Stimulated activated CD4-positive, alpha-beta T cell treated with anti-CD3 and anti-CD28 coated beads, Interleukin-12 subunit alpha, Interleukin-12 subunit beta, amount 100 ng/mL, for 48 hours (primary cell): ENCODE measurements at places on chromosomes 1 and 21.

DNA sequence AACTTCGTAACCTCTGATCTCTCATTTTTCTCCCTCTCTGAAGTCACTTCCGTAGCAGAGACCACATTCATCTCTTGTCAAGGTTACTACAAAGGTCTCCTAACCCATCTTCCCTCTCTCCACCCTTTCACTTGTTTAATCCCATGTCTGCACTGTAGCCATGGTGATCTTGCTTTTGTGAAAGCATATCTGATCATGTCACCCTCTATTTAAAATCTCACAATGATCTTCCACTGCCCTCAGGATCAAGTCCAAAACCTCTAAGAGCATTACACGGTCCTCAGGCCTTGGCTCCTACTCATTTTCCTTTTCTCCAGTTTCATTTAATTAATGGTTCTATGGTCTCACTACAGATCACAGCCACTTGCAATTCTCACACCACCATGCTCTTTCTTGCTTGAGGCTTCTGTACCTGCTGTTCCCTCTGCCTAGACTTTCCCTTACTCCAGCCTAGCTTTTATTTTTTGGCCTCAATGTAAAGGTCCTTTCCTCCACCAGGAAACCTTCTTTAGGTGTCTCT, 12.1 kb downstream of the ARHGEF11 start:
- DNase-seq = no peak

DNA sequence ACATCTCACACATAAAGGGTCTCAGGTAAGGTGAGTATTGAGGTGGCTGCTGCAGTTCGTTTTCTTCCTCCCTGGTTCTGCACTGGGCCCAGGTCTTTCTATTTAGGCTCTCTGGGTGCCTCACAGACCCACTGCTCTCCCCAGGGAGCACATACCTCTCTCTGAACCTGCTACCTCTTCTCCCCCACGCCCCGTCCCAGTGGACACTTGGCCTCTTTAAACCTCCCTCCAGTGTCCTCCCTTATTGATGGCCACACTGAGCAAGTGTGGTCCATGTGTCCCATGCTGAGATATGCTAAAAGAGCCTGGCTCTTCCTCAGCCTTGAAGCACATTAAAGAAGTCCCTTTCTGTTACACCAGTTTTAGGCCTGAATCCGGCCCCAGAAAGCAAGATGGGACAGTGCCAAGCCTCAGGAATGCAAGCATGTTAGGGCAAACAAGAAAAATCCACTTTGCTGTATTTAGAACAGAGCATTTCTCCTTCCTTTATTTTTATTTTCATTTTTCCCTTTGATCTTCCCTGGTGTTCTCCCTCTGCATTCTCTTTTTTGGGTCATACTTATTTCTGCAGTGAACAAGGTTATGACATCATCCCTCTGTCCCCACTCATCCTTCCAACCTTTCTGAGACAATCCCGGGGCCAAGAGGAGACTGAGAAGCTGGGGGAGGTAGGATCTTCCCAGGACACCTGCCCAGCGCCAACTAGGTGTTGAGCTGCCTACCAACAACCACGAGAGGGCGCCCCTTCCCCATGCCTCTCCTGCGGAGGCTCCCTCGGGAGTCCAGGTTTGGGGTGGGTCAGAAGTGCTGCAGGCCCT, 5.0 kb upstream of the CHI3L2 start:
- DNase-seq = peak; percentile 70

DNA sequence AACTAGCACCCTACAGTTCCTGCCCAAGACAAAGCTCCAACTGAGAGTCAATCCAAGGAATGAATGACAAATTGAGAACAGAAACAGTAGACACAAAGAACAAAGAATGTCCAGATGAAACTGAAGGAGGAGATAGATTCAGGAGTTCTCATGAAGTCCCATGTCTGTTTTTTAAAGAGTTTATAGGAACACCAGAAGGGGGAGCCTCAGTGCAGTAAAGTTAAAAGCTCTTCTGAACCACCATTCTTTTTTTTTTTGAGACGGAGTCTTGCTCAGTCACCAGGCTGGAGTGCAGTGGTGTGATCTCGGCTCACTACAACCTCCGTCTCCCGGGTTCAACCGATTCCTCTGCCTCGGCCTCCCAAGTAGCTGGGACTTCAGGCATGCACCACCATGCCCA, 323.6 kb downstream of the MRPL39 start:
- DNase-seq = no peak

- DNase-seq = no peak
Measured at GRCh38 chr1:98398649-98399048, 262.9 kb upstream of the SNX7 start.

DNA sequence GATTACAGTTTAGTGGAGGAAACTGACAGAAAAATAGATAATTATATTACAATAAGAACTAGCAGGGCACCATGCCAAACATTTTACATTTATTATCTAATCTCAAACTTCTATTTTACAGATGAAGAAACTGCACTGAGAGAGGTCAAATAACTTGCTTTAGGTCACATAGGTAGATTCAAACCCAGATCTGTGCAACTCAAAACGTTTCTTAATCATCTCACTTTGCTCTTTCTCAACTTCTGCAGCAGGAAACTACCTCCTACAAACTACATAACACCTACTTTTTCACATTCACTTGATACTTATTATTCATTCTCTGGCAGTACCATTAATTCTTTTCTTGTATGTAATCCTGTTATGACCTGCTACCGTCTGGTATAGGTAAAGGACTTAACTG, 49.9 kb upstream of the BCL10 start:
- DNase-seq = no peak

- DNase-seq = no peak
Measured at GRCh38 chr1:77976433-77977076, 2.3 kb downstream of the FUBP1 start.
